Fibroblast of skin of right biceps (primary cell): ENCODE measurements at places on chromosomes 7 and 10.

DNA sequence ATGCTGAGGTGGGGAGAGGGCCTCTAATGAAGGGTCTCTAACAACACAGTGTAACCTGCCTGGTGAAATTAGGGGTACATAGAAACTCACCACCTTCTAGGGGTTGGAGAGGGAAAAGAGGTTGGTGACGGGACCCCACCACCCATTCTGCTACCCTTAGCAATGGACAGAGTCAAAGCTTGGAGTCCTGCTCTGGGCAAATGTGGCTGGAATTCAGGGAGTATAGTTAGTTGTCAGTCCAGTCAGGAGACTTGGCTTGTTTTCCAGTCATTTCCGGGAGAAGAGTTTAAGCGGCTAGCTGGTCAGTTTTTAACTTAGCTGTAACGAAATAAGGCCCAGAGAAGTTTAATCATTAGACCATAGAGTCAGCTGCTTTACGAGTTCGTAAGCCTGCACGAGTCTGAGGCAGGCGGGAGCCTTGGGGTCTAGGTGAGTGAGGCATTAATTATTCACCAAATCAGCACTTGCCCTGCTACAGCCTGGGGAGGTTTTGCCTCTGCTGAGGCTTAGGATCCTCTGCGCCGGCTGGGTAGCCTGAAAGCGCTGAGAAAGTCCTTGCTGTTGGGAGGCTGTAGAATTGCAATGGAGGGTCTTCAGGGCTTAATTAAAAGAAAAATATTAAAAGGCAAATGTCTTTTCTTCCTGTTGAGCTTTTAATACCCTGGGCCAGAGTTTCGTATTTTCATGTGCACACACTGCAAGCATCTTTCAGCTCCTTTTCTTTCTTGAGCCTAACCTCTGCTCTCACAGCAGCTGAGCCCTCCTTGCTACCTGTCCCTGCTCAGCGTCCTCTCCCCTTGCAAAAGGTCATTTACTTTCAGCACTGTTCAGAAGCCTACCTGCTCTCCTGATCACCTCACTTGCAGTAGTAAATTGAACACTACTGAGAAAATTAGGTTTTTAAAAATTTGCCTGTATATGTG is 1.5 kb upstream of the LAMB1 start:
- DNase-seq: peak; percentile 32

- no peak for DNase-seq
Measured at GRCh38 chr7:29763266-29763665, 43.0 kb upstream of the WIPF3 start.

GRCh38 chr10:79411546-79412495 is 33.6 kb downstream of the ZCCHC24 start:
- DNase-seq: no peak

GRCh38 chr10:59654007-59654406 is 55.6 kb downstream of the SLC16A9 start:
- no peak for DNase-seq

- no peak for DNase-seq
Measured at GRCh38 chr10:285216-285615, 150.0 kb downstream of the ZMYND11 start.

DNA sequence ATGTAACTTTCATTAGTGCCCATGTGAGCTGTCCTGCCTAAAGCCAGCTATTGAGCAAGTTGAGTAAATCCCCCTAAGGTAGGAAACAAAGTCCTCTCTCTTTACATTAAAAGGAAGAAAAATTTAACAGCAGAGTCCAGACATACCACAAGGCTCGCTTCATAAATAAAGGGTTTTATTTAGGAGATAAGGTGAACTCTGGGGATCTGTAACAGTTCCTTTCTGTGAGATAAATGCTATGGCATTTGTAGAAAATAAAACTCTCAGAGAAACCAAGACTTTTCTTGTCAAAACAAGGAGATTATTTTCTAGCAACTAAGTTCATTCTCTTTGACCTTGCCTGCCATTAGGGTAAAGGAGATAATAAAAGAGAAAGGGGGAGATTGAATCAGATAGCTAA is 32.3 kb upstream of the LYZL1 start:
- peak; percentile 32 for DNase-seq

DNA sequence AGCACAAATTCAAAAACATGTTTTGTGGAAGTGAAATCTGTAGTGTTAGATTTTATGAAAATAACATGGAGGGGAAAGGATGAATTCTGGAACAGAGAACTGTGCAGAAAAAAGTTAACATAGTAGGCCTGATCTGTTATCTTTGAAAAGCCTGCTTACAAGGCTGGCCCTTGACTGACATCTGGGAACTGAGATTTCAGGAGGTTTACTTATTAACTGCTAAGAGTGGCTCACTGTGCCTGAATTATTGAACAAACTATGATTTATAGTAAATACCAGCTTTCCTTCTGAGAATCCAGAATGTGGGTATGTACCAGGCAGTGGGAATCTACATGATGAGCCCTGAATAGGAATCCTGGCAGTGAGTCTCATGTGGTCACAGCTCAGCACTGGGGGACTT is 30.5 kb downstream of the NSUN6 start:
- no peak for DNase-seq
